ENCODE measurements at places on chromosomes 13 and 19. TPM values are rescaled to one million over a fixed set of nuclear protein-coding genes. Genes with fewer than 3 reads are reported as not detected.

The USP12 gene
- 25.5 TPM for total RNA-seq

The ZNF491 gene
- total RNA-seq, result 2.3 TPM

- DNase-seq, result no peak
These were observed 368.2 kb downstream of the COG6 start for GRCh38 chr13:40023595-40024203.

- peak; percentile 87 for DNase-seq
These were observed 60.5 kb downstream of the CELF5 start for GRCh38 chr19:3284759-3285646.

The CCDC70 gene
- not detected for total RNA-seq

DNA sequence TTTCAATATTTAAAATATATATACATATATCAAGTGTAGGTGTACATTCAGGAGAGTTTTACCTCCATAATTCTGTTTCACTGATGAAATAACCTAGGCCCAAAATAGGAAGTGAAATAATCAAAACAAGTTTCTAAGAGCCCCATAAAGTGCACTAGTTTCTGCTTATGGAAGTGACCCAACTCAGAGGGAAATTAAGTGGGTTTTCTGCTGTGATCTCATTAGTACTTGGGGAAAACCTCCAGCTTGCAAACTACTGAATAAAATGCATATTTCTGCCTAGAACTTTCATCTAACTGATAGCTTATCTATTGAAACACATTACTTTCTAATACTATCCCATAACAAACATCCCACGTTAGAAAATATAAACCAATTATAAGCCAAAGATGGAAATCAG, 45.4 kb upstream of the MIR17HG start:
- no peak for DNase-seq

The LILRB3 gene
- total RNA-seq, result 5.6 TPM

DNA sequence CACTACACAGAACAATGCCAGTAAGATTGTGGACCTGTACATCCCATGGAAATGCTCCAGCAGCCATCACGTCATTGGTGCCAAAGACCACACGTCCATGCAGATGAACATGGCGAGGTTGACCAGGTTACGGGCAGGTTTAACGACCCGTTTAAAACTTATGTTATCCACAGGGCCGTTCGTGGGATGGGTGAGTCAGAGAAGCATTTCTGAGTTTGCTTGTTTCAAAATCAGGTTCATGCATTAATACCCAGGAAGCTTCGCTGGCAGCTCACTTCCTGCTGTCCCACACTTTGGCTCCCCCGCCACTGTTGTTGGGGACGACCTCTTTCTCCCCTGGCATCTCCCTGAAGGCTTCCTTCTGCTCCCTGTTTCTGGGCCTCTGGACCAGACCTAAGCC, 194.1 kb downstream of the USP12 start:
- DNase-seq, result no peak

DNA sequence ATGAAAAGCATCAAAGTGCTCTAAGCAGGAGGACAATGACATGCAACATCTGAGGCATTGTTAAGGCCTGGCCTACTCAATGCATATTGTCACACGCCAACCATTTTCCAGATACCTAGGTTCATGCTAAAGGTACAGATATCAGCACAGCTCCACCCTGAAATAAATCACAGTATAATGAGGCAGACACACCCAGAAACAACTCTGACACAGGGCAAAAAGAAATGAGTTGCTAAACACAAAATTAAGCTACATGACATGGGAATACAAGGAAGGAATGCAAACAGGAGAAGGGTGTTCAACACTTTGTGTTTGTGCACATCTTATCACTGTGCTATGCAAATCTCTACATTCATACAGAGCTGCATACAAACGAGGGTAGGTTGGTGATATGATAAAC, 86.5 kb downstream of the EPSTI1 start:
- DNase-seq, result no peak

The OR7D2 gene
- total RNA-seq, result not detected

The PROZ gene
- not detected for total RNA-seq

- peak; percentile 61 for DNase-seq
These were observed 28.7 kb downstream of the CYP4F2 start for GRCh38 chr19:15869109-15869555.

DNA sequence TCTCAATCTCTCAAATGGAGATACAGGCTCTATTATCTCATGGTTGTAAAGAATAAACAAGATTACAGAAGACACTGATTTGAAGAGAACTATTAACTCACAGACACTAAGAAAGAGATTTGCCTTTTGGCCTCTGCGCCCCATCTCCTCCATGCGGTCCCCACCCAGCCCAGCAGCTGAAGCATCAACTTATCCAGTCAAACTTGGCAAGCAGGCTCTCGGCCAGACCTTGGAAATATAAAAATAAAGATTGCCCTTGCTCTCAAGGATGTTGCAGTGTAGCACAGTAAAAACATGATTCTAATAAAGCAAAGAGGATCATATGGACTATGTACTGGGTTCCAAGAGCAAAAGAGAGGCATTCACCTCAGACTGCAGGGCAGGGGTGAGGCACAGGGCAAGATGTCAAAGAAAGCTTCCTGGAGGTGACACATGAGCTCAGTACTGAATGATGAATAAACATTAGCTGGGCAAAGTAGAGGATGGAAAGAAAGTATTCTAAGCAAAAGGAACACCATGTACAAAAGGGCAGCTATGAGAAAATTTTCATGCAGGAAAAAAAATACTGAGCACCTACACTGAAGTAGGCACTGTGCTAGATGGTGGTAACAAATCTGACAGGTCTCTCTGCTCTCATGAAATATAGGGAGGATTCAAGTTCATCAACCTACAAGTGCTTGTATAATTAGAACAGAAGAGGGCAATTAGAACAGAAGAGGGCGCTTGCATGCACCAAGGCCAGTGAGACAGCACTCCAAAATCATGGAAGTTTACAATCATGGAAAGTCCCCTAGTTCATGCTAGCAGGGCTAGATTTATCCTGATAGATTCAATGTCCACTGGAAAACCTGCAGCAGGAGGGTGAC, 85.0 kb downstream of the SACS start:
- no peak for DNase-seq

DNA sequence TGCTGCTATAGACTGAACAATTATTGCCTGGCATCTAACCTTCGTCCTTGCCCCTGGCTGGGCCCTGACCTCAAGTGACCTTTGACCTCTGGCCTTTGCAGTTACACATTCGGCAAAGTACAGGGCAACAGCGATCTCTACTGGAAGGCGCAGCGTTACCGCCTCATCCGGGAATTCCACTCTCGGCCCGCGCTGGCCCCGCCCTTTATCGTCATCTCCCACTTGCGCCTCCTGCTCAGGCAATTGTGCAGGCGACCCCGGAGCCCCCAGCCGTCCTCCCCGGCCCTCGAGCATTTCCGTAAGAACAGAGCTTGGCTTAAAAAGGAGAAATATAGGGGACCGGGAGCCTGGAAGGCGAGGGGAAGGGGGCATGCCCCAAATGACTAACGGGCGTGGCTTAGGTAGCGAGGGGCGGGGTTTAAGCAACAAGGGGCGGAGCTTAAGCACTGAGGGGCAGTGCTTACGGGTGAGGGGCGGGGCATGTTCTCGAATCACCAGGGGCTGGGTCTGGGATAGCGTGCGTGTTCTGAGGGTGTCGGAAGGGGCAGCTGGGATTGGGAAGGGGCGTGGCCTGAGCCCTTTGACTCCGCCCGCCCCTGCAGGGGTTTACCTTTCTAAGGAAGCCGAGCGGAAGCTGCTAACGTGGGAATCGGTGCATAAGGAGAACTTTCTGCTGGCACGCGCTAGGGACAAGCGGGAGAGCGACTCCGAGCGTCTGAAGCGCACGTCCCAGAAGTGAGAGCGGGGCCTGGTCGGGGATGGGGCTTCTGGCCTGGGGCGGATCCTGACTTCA, 52.7 kb downstream of the TRPM4 start:
- peak; percentile 50 for DNase-seq

DNA sequence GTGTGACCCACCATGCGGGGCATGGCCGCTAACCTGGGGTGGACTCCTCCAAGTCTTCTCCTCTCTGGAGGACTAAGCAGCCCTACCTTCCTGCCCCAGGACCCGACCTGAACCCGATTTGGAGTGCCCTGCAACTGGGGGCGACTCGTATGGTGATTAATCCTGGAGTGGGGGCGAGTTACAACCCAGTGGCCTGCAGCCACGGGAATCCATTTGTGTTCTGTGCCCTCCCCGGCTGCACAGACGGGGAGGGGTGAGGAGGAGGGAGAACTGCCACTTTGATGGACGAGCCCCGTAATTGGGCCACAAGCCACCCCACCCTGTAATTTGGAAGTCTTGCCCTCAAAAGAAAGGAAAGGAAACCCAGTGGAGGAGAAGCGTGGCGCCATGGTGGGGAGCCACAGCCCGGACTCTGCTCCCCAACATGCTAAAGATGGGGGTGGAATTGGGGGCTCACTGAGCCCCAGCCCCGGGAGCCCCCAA, 18.0 kb downstream of the PRR36 start:
- DNase-seq, result no peak

DNA sequence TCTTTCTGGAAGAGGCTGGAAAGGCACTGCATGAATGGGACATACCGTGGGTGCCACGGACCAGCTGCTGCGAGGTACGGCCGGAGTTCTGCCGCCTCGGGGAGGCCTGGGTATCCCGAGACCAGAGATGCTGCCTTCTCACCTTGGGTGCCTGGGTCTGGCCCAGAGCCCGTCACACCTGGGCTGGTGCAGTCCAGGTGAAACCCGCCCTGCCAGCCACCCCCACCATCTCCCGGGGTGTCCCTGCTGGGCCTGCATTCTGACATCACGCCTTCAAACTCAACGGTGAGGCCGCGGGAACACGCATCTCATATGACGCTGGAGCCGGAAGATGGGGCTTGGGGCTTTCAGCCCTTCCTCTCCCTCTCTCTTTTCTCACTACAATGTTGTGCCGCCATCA, 98.0 kb downstream of the GADD45B start:
- DNase-seq, result no peak

GRCh38 chr13:108752276-108752675, 122.9 kb downstream of the MYO16 start:
- no peak for DNase-seq

- no peak for DNase-seq
These were observed 36.5 kb downstream of the B3GLCT start for GRCh38 chr13:31236211-31236786.

DNA sequence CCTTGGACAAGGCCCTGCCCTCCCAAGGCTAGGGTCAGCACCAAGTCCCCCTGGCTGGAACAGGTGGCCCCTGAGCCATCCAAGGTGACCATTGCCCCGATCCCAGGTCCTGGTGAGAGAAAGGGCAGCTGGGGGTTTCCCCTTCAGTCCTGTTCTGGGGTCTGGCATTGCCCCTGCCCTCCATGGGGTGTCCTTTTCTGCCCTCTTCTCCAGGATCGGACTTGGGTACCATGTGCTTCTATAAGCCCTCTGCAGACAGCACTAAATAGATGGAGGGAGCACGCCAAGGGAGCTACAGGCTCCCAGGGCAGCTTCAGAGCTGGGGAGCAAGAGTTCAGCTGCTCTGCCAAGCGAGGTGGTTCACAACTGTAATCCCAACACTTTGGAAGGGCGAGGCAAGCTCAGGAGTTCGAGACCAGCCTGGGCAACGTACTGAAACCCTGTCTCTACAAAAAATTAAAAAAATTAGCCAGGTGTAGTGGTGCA, 13.5 kb upstream of the KCNN1 start:
- no peak for DNase-seq

GRCh38 chr19:46840498-46840942, 10.1 kb downstream of the AP2S1 start:
- DNase-seq, result peak; percentile 62

DNA sequence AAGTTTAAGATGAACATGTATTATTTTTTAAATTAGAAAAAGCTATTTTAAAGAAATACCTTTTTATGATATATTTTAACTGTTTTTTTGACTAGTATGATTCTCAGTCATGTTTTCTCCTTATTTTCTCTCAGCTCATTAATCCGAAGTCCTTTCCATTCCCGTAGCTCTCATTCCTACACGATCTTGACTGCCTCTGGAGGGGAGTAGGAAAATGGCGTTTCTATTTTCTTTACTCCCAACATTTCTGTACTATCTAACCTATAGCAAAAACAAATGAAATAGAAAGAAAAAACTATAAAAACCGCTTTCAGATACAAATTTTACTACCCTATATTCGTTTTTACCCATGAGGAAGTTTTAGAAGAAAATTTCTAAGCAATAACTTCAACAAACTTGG, 343.8 kb downstream of the RBM26 start:
- DNase-seq, result no peak

DNA sequence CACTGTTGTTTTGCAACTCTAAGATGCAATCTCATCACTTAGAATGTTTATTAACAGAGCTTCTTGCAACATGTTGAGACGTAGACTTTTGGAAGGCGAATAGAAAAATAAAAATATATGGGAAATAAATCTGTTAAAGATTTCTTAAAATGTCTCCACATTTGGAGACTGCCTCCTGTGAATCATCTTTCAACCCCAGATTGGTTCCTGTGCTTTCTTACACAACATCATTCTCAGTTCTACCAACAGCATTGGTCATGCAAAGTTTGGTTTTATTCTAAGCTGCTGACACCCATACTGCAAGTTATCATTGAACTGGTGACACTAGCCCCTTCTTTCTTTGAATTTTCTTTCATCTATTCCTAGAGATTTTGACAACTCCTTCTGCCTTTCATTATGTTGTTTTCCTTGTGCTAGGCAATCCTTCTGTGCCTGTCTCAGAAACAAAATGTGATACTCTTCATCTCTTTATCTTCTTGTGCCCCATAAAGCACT, 1.6 kb upstream of the IGFL3 start:
- no peak for DNase-seq

- DNase-seq, result no peak
These were observed 137.8 kb downstream of the ZDHHC20 start for GRCh38 chr13:21321269-21321668.

DNA sequence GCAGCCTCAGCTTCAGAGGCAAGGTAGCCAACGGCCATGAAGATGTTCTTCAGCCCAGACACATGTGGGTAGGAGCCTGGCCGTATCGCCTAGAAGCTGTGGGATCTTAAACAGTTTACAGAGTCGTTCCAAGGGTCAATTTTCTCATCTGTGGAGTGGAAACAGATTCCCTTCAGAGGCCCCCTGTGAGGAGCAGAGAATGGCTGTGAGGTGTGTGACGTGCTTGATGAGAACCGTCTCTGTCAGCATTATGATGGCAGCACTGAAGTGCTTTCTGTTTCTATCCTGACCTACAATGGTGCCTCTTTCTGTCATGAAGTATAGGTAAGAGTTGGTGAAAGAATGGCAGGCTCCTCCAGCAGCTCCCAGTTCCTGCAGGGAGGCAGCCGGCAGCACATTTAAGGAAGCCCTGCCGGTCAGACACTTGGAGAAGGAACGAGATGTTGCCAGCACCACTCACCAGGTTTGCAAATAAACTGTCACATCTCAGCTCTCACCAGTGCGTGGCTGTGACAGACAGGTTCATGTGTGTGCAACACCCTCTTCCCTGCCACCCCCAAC, 277.3 kb downstream of the FOXO1 start:
- no peak for DNase-seq

The FFAR2 gene
- total RNA-seq, result 0.36 TPM

The AKT2 gene
- total RNA-seq, result 128 TPM

The MVB12A gene
- 33.0 TPM for total RNA-seq
